ENCODE measurements at places on chromosomes 5 and 9.

- no peak for DNase-seq
Measured at GRCh38 chr5:40475561-40475960, 204.2 kb upstream of the PTGER4 start.

DNA sequence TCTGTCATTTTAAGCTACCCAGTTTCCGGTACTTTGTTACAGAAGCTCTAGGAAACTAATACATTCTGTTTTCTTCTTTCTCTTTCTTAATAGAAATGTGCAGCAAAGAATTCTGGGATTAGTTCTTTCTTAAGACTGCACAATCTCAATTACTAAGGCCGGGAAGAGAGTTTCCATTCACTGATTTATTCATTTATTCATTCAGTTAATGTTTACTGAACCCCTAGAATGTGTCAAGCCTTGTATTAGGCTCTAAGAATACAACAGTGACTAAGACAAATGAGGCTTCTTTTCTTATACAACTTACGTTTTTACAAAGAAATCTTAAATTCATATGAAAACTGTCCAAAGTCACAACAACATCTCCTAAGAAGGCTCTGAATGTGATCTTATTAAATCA is 27.5 kb upstream of the THG1L start:
- no peak for DNase-seq

GRCh38 chr5:10229306-10230048 is 20.2 kb downstream of the ATPSCKMT start:
- DNase-seq: no peak

DNA sequence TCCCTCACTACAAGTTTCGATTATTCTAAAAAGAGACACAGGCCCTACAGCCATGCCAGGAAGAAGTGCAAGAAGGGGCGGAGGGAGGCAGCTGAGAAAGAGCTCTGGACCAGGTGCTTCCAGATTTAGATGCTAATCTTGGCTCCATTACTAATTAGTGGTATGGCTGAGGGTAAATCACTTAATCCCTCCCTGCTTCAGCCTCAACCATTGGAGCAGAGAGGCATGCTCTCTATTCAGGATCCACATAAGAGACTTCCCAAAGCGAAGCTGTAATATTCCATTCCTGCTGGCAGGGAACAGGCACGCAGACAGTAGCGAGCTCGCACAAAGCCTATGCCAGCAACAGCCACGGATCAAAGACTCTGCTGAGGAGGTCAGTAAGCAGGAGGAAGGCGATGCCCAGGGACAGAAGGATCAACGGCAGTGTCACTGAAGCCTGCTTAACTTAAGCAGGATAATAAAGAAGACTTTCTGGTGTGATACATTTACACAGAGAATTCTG is 24.2 kb downstream of the LIFR start:
- DNase-seq: no peak

- DNase-seq: no peak
Measured at GRCh38 chr5:139117342-139117884, 80.8 kb downstream of the SIL1 start.

DNA sequence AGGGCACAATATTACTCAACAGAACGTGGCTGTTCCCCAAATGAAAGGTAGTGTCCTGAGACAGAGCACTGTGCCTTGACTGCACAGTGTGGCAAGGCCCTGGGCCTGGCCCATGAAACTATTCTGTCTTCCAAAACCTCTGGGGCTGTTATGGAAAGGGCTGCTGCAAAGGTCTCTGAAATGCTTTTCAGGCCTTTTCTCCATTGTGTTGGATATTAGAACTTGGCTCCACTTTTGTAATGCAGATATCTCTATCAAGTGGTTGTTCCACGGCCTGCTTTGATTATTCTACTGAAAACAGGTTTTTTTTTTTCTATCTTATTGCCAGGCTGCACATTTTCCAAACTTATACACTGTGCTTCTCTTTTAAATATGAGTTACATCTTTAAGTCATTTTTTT is 777.5 kb upstream of the TYRP1 start:
- DNase-seq: no peak

DNA sequence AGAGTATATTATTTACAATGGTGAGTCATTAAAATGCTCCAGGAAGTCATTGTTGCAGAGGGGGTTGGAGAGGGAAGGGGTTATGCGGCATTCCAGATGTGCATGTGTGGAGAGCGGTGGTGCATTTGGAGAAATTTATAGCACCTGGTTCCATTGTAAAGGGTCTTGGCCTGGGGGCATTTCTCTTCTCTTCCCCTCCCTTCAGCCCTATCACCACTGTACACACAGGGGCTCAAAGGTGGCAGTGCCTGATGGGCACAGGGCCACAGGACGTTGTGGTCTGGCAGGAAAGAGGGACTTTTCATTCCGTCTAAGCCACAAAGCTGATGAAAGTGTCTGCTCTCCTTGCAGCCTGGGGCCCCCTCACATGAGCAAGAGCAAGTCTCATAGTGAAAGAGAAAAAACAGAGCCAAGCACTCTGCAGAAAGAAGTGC is 442.4 kb upstream of the ZNF462 start:
- DNase-seq: no peak

GRCh38 chr9:34985311-34985899 is 4.1 kb upstream of the DNAJB5 start:
- peak; percentile 45 for DNase-seq

DNA sequence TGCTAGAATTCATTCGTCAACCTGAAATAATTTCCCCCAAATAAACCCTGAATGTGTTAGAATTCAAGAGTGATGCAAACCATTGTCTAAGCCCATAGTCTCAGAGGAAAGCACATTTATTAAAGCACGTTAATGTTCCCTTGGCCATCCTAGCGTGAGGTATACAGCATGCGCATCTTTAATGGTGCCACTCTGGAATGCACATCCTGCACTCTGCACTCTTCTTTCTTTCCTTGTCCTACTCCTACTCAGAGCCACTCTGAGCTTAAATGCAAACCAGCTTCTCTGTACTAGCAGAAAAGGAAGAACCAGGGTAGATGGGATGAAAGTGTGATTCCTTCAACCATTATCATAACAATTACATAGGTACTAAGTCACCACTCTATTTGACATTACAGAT is 50.4 kb downstream of the ARL15 start:
- no peak for DNase-seq

DNA sequence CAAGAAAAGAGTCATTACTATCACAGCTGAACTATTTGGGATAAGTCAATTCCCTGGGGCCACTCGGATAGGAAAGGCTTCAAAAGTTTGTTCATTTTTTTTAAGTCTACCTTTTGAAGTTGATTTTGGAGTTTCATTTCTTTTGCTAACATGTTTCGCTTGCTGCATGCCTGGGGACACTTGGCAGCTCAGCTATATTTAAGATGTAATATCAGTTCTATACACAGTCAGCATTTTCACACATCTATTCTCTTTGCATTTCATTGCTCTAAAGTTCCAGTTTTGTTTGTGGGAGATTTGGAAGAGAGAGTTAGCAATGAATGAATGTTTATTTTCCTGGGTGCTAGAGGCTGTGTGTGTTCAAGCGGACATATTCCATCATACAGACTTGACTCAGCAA is 445.2 kb upstream of the GRAMD2B start:
- DNase-seq: no peak

GRCh38 chr9:37889536-37889935 is 14.4 kb downstream of the SLC25A51 start:
- DNase-seq: no peak

GRCh38 chr9:6195714-6196360 is 19.8 kb upstream of the IL33 start:
- DNase-seq: no peak

DNA sequence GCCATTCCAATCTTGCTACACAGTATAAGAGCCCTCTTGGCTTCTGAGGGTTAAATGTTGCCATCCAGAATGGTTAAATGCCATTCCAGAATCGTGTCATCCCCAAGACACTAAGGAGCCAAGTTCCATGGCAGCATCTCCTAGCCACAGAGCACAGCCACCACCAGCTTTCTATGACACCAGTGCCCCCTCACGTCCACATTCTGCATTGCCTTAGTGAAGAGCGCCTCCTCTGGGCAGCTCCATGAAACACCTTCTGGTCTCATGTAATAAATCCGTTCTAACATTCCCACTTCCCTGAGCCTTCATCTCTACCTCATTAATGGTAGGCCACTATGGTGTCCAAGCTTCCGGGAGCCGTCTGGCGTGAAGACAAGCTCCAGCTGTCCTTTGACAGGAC is 12.4 kb downstream of the CBY3 start:
- peak; percentile 33 for DNase-seq

DNA sequence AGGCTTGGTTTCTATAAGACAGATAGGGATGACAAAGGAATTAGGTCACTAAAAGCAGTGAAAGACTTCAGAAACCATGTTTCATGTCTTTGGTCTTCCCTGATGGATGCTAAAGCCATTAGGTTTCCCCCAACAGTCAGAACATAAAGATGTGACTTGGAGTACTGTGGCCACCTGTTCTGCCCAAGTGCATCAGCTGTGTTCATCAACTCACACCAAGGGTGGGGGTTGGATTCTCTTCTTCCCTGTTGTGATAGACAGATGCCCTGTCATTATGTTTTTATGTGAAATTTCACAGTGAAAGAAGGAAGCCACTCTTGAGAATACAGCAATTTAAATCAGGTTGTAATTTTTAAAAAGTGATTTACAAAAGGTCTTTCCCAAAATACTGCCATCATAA is 196.8 kb downstream of the SH3GL2 start:
- DNase-seq: no peak

- no peak for DNase-seq
Measured at GRCh38 chr5:79436224-79436623, 77.7 kb downstream of the HOMER1 start.

DNA sequence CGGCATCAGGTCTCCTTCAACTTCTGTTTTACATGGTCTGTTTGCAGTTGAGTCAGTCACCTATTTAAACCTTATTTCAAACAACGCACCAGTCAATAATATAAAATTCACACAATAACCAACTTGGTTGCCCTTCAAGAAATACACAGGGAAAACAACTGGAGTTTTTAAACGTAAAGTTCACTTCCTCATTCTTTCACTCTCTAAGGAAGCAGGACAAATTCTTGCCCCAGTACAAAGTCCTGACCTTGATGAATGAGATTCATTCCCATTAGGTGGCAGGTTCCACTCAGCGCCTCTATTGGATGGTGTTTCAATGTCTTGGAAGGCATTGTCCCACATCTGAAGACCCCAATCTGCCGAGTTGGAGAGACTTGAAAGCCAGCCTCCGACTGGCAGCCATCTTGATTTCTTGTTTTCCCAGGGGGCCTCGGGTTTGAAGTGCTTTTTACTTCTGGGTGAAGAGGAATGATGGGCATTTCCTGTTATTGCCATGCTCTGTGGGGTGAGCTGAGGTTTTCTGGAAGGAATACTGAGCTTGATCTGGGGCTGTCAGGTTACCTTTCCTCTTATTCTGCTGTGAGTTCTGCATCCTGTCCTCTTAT is 105.0 kb downstream of the ACER2 start:
- DNase-seq: no peak

- no peak for DNase-seq
Measured at GRCh38 chr9:5630081-5630507, 1.2 kb downstream of the RIC1 start.

GRCh38 chr9:99962680-99963261 is 56.3 kb downstream of the STX17 start:
- no peak for DNase-seq

- DNase-seq: no peak
Measured at GRCh38 chr5:132221781-132222648, 5.6 kb downstream of the P4HA2 start.

DNA sequence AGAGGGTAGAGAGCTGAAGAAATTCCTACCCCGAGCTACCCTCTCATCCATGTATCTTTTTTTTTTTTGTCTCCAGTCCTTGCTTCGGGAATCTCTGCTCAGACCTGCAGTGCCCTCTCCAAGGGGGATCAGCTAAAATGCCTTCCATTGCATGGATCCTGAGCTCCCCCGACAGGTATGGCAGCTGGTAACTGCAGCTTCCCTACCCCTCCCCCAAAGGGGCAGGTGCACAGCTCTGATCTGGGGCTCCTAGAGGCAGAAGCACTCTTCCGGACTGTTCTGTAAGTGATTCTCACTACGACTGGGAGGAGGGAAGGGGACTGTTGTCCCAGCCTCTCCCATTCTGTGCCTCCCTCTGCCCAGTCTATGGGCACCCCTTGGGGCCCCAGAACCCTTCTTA is 169.6 kb downstream of the MELK start:
- no peak for DNase-seq

GRCh38 chr9:137554349-137554748 is 2.7 kb downstream of the MRPL41 start:
- DNase-seq: no peak

DNA sequence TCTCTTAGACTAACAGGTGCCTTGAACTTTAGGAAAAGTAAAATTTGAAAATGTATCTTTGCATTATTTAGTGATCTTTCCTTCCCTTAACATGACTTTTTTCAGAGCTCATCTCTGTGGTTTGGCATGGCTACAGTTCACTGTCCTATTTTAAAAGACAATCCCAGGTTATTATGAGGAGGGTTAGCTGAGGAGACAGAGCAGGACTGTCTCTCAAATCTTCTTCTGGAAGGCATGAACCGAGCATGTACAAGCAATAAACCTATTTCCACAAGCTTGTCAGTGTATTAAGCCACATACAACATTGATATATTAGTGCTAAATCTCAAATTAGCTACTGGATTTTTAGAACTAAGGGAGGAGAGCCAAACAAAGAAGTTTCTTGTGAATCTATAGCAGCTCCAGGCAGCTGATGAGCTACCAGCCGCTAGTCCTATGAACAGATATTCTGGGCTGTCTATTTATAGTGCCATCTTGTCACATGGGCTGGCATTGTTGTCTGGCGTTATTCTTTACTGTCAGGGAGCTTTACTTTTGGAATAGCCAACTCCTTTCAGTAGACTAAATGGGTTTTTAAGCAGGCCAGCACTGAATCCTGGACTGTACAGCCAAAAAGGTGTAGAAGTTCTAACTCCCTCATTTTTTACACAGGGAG is 171.2 kb upstream of the ACTBL2 start:
- DNase-seq: no peak

DNA sequence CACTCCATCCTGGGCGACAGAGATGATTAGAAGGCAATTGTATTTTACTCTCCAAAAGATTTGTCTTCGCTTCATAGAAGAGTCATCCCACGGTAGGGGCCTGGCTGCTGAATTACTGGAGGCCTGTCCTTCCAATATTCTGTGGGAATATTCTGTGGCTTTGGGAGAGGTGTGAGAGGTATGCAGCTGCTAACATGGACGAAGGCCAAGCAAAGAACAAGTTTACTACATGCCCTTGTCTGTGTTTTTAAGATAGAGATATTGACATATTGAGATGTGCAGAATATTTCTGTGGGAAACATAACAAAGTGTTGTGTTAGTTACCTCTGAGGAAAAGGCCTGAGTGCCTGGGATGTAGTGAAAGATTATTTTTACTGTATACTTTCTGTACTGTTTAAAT is 71.8 kb upstream of the SMIM15 start:
- DNase-seq: no peak

DNA sequence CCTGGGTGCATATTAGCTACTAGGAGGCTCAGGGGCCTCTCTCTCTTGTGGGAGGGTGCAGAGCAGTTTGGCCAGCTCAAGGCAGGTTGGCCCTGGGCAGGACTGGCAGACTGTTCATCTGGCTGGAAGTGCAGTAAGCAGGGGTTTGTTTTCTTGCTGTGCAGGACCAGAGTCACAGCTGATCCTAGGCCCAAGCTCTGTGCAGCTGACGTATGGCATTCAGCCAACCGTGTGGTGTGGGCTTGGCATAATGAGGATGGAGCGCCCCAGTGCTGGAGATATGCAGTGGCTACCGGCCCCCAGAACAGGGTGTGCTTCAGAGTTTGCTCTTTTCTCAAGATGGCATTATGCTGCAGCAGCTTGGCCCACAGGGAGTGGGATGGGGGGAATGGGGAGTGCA is 31.0 kb upstream of the PHF24 start:
- no peak for DNase-seq

GRCh38 chr9:94611638-94612068 is 18.0 kb upstream of the FBP2 start:
- no peak for DNase-seq

- DNase-seq: no peak
Measured at GRCh38 chr9:133597316-133597957, 11.8 kb downstream of the FAM163B start.

Measured in NCI-H460 (cell line).